ENCODE measurements at places on chromosomes 1 and 21.

- DNase-seq = no peak
Observed at GRCh38 chr1:230071316-230071715, 4.3 kb downstream of the GALNT2 start.

GRCh38 chr1:177228693-177229065, 57.9 kb downstream of the BRINP2 start:
- DNase-seq = no peak

GRCh38 chr1:208177656-208178055, 66.5 kb downstream of the PLXNA2 start:
- DNase-seq = no peak

DNA sequence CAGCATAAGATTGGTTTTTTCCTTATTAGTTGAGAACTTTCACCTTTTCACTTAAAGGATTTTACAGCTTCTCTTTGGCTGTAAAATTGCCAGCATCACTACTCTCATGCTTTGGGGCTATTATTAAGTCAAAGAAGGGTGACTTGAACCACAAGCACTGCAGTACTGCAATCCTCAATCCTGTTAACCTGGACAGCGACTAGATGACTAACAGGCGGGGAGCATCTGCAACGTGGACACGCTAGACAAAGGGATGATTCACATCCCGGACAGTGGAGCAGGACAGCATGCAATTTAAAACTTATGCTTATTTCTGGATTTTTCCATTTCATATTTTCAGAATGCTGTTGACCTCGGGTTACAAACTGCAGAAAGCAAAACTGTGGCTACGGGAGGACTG, 8.1 kb downstream of the ARV1 start:
- DNase-seq = no peak

DNA sequence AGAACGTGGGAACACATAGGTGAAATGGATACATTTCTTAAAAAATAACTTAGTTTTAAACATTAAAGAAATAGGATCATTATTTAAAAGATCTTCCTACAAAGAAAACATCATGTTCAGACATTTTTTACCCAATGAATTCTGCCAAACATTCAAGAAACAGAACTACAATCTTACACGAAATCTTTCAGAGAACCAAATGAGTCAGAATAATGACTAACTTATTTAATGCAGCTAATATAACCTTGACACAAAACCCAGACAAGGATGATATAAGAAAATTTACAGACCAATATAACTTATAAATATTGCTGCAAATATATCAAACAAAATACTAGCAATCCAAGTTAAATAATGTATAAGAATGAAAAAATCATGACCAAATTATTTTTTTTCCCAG, 220.1 kb upstream of the KCNK2 start:
- no peak for DNase-seq

- DNase-seq = no peak
Observed at GRCh38 chr1:198270273-198270828, 113.6 kb downstream of the NEK7 start.

GRCh38 chr1:230906226-230906625, 37.9 kb upstream of the C1orf198 start:
- no peak for DNase-seq

DNA sequence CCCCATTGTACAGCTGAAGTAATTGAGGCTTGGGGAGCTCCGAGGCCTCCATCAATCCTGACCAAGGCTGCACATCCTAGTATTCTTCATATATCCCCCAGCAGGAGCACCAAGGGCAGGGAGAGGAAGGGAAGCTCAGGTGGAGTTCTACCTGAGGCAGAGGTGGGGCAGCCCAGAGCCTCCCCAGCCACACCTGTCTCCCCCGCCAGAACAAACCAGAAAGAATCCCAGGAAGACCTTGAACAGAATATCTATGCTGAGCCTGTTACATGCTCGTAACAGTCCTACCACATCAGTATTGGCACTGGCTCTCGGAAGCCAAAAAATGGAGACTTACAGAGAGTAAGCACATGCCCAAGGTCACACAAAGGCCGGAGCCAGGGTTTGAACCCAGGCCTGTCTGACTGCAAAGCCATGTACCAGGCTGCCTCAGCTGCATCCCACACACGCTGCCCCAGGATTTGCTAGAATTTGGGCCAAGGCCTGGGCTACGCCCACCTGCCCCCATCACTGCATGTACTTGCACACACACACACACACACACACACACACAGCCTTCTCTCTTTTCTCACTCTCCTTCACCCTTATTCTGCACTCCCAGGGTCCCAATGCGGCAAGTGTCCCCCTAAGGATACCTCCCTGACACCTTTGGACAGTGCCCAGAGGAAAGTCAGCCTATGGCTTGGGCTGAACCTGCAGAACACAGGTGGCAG, 4.5 kb downstream of the E2F2 start:
- DNase-seq = no peak

DNA sequence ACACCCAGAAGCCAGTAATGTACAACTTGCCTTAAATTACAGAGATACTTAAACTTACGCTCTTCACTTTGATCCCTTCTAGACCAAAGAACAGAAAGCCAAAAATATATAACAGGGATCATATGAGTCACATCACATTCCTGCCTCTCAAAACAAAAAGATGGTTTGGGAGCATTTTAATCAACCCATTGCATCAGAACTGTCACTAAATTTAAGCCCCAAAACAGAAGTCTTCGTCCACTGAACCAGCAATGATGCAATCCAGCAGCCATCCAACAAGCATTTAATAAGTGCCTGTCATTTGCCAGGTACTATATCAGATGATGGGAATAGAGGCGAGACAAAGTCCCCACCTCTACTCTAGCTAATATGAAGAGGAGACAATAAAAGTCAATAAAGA, 42.7 kb upstream of the GLIS1 start:
- DNase-seq = no peak

DNA sequence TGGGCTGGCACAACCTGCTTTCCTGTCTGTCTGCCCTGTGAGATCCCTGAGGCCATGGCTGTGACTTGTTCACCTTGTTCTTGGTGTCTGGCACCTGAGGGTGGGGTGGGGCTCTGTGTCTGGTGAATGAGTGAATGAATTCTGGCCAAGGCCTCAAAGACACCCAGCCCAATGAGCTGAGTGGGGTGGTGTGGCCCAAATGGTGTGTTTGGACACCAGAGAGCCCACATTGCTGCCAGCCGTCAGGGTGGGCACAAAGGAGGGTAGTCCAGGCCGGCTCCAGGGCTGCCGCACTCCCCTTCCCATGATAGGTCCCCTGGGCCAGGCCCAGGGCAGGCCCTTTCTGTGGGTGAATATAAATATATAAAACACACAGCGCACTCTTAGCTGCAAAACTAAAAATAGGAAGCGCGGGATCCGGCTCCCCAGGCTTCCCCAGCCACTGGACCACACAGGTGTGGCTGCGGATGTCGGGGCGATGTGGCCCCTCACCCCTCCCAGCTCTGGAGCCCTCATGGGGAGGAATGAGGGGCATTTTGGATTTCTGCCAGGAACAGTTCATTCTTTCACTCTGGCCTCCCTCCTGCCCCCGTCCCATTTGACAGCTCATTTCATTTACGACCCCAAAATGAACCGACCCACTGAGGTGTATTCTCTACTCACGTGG, 33.3 kb downstream of the RUNX3 start:
- no peak for DNase-seq

All from stimulated activated CD4-positive, alpha-beta T cell treated with anti-CD3 and anti-CD28 coated beads, Interleukin-1b, Interleukin-23, amount 100 ng/mL, for 1 hour (primary cell).